ENCODE measurements at places on chromosomes 4 and X.

GRCh38 chr4:94304365-94304971, 38.2 kb downstream of the HPGDS start:
- DNase-seq: peak; percentile 33
- no peaks in the 10 kb centered on the region for H3K27me3 ChIP-seq
- no peak overlapping the region for H3K4me3 ChIP-seq
- H3K27ac ChIP-seq: no peak overlapping the region
- no peaks in the 10 kb centered on the region for H3K4me1 ChIP-seq
- H3K36me3 ChIP-seq: no peaks in the 10 kb centered on the region

DNA sequence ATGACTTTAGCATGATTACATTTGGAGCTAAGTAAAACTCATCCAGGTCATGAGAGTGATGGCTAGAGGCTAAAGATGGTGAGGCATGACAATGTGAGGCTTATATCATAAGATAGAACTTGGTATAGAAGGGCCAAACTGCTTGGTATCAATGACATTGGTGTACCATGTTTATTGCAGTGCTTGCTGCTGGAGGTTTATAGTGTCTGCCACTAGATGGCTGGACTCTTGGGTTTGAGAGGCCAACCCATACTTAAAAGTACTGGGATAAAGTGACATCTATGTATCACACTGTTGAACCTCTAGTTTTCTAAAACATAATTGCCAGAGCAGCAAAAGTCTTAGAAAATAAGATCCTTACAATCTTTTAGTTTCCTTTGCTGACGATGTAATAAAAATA, 83.0 kb upstream of the TACR3 start:
- H3K36me3 ChIP-seq: no peaks in the 10 kb centered on the region
- no peak for DNase-seq
- H3K4me3 ChIP-seq: no peak overlapping the region
- no peaks in the 10 kb centered on the region for H3K27me3 ChIP-seq
- H3K4me1 ChIP-seq: no peaks in the 10 kb centered on the region

DNA sequence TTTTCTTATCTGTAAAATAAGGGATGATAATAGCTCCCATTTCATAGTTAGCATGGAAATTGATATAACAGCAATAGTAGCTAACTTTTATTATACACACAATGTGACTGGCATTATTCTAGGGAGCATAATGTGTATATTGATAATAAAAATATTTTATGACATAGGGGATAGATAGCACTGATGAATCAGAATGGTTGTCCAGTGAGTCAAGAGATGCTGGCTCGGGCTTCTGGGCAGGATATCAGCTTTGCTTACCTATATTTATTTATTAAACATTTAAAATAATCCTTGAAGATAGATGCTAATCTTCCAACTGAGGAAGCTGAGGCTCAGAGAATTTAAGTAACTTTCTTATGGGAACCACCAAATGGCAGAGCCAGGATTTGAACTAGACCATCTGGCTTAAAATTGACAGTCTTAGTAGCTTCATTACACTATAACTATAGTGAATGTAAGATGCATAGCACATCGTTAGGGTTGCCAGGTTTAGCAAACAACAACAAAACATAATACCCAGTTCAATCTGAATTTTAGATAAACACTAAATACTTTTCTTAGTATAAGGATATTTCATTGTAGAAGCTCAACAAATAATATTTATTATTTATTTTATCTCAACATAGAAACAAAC, 2.7 kb downstream of the AFP start:
- H3K27ac ChIP-seq: no peak overlapping the region
- H3K36me3 ChIP-seq: no peaks in the 10 kb centered on the region
- H3K27me3 ChIP-seq: no peaks in the 10 kb centered on the region
- H3K4me3 ChIP-seq: no peak overlapping the region

DNA sequence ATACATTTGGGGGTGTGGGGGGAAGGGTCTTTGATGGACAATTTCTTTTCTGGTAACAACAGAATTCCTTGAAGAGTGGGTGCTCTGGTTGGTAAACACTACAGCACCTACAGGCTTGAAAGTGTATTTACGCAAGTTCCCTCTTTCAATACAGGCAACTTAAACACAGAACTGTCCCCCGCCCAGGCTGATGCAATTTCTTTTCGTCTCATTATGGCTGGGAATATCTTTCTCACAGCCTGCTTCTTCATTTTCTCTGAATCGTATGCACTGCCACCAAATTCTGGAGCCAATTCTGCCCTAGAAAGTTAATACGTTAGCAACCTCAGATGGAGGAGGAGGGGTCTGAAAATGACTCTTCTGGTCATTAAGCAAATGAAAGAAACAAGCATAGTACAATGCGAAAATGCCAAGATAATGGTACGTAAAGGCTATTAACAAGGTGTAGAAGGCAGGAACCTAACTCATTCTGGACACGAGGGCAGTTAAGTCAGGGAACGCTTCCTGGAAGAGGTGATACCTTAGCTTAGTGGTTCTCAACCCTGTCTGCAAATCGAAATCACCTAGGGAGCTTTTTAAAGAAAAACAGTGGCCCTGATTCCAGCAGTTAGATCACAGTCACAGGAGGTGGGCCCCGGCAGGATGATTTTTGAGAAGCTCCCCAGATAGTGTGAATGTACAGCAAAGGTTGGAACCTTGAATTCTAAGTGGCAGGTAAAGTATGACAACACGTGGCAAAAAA, 1.0 kb downstream of the AGA start:
- H3K36me3 ChIP-seq: no peaks in the 10 kb centered on the region
- H3K27ac ChIP-seq: peak overlapping the region; percentile 93

GRCh38 chr4:151325949-151326246, 493 bp upstream of the SH3D19 start:
- peak overlapping the region; percentile 86 for H3K27ac ChIP-seq
- no peak for DNase-seq
- peak overlapping the region; percentile 76 for H3K4me3 ChIP-seq
- H3K4me1 ChIP-seq: peaks cover 6% of the 10 kb centered on the region
- no peaks in the 10 kb centered on the region for H3K36me3 ChIP-seq
- no peaks in the 10 kb centered on the region for H3K27me3 ChIP-seq

DNA sequence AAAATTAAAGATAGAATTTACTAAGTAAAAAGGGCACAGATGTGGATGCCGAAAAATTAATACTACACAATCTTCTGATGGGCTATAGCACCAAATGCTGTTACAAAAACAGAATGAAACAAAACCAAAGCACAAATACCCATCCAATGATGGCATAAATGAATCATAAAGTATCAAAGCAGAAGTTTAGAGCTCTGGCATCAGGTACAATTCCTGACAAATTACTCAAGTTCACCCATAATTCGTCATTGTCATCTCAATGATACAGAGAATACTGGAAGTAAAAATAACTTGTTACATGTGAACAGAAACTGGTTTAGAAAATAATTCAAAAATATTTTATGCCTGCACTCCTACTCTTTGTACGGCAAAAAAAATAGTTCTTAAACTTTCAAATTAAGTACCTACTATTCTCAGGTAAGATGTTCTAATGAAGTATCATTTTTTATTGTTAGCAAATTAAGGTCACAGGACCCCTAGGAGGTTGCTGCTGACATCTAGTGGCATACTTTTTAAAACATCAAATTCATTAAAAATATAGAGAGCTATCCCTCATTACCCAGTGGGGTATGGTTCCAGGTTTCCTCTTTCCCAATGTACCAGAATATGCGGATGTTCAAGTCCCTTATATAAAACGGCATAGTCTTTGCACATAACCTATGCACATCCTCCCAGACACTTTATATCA, 126.1 kb downstream of the INPP4B start:
- no peak for DNase-seq
- H3K27ac ChIP-seq: no peak overlapping the region
- no peaks in the 10 kb centered on the region for H3K36me3 ChIP-seq
- H3K4me3 ChIP-seq: no peak overlapping the region

DNA sequence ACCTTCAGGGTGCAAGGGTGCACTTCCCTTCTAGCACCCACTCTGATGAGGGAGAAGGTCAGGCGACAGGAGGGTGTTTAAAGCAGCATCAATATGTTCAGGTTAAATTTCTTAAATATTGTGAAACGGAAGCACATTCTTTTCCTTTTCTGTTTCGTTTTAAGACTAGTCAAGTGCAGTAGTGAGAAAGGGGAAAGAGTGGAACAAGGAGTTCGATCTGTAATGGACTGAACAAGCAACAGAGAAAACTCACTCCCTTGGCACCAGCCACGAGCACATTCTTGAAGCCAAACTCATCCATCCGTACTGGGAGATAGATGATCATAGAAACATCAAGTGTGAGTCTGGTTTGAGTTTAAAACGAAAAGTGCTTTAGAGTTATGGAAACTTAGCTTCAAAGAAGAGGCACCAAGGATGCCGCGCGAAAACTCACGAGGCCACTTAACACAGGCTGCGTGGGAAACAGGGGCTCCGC, 815 bp downstream of the FAM53A start:
- H3K4me3 ChIP-seq: peak overlapping the region; percentile 33
- peaks cover 4% of the 10 kb centered on the region for H3K36me3 ChIP-seq
- H3K4me1 ChIP-seq: peaks cover 13% of the 10 kb centered on the region
- no peak overlapping the region for H3K27ac ChIP-seq
- no peaks in the 10 kb centered on the region for H3K27me3 ChIP-seq

GRCh38 chrX:5829060-5829459, 399.6 kb downstream of the NLGN4X start:
- no peaks in the 10 kb centered on the region for H3K27me3 ChIP-seq
- no peak overlapping the region for H3K4me3 ChIP-seq
- no peak for DNase-seq
